ENCODE measurements at places on chromosomes 2 and 18.

DNA sequence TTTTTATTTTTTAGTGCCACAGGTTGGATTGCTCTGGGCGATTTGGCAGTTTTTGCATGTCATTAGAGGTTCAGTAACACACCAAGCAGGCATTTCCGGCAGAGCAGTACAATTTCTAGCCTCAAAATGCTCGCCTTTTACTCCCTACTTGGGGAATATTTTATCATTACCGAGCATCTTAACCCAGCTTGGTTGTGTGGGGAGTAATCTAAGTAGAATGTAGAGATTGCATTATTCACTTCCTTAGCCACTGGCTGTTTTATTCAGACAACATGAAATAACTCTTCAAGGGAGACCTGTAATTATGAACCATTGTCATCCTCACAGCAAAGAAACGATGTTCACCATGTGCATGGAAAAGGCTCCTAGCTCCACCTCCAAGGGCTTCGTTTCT is 13.1 kb downstream of the GRP start:
- DNase-seq: no peak

DNA sequence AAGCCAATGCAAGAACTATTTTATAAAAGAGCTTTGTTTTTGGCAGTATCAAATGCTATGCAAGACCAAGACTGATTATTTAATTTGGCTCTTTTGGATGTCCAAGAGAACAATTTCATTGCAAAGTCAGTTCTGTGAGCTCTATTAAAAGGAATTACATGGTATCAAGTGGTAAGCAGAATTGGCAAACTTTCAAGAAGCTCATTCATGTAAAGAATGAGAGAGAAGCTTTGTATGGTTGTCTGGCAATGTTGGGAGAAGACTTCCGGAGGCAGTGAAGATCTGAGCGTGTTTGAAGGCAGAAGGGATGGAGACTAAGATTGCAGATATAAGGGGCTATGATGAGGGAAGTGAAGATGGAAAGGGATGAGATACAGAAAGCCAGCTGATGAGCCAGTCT is 49.6 kb downstream of the CPS1 start:
- DNase-seq: no peak

GRCh38 chr2:174773215-174773614 is 8.9 kb upstream of the CHRNA1 start:
- DNase-seq: no peak

DNA sequence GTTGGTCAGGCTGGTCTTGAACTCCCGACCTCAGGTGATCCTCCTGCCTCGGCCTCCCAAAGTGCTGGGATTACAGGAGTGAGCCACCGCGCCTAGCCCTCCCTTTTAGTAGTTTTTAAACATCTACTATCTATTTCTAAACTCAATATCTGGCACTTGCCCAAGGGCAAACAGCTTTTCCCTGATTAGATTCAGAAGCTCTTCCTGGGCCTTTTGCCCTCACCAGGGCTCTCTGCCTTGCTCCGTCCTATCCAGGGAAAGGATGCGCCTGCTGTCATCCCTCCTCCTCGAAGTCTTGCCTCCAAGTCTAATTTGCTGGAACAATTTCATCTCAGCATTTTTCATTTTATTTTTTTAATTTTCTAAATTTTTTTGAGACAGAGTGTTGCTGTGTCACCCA is 41.4 kb upstream of the FHOD3 start:
- no peak for DNase-seq

DNA sequence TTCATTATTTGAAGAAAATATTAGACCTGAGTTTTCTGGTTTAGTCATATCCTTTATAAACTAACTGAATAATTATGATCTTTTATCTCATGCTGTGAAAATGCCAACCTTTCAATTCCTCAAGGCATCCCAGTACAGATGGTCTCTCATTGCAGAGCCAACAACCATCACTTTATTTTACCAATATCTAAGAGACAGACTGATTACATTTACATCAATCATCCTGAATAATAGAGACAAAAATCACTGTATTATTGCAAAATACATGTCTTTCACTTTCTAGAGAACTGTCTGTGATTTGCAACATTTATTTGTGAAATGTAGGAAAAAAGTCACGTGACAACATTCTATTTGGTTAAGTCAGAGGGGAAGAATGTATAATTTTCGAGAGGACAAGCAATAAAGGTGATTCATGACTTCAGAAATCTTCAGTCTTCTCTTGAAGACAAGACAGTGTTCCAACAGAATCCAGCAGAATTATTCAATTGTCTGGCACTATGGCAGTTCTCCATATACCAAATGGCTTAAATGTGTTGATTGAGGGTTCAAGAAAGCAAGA is 503.6 kb upstream of the SYT4 start:
- DNase-seq: no peak

DNA sequence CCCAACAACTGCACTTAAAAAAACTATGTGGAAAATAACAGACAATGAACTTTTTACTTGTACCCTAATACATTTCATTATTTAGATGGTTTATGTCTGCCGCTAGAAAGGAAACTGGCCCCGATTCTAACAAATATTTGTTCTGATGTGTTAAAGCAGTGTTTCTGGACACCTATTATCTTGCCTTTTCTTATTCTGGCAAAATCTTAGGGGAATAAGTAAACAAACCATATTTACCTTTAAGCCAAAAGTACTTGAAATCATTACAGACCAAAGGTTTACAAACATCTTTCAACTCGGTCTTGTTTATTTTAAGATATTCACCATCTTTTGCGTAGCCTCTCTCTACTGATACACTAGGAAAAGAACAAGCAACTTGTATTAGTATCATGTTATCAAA is 11.8 kb upstream of the DLX1 start:
- DNase-seq: no peak

DNA sequence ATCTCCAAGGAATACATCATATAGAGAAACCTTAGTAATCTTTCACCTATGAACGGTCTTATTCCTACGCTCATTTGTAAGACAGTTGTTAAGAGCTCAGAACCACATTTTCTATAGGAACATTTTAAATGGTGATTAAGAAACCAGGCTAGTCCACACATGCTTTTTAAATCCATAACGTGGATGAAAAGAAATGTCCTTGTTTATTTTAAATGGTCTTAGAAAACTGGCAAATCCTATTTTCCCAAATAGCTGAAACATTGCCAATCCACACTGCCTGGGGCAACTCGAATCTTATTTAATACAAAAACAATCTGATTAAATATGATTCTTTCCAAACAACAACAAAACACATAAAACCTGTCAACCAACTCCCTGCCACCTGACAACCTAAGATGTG is 23.7 kb downstream of the METTL8 start:
- no peak for DNase-seq

DNA sequence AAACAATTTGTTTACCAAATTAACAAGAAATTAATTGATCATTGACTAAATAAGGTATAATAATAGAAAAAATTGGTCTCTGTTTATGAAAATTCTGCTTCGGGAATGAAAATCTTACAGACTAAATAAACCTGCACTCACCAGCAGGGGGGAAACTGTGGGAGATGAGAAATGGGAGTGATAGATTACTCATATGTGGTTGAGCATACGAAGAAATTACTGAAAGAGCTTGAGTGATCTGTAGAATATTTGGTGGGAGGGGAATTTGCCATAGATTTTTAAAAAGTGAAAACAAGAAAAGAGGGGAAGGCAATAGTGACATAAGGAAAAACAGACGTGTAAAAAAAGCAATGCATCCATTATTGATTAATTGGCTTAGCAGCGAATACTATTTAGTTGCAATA is 2.2 kb downstream of the HMSD start:
- no peak for DNase-seq

DNA sequence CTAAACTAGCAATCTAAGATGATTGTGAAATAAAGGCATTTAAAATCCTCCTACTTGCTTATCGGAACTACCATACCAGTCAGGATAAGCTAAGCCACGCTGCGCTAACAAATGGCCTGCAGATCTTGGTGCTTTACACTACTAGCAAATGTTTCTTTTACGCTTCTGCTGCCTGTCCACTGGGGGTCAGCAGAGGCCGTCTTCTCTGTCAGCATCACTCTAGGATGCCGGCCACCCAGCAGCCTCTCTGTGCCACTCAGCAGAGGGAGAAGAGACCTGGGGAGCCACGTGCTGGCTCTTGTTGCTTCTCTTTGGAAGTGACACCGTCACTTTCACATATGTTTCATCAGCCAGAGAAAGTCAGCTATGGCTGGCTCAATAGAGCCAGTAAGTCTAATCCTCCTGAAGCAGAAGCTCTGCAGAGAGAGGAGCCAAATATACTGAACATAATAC is 36.6 kb downstream of the COPS8 start:
- DNase-seq: peak; percentile 36

Data from muscle of arm (tissue), 14 donors.